ENCODE measurements at places on chromosomes 12 and 14. TPM values are rescaled to one million over a fixed set of nuclear protein-coding genes. Genes with fewer than 3 reads are reported as not detected.

ADAMTS20 gene
- polyA plus RNA-seq: not detected

LTA4H gene
- polyA plus RNA-seq: 45.9 TPM

KRT73 gene
- not detected for polyA plus RNA-seq

CIROP gene
- polyA plus RNA-seq: not detected

TAS2R13 gene
- polyA plus RNA-seq: not detected

ZNF219 gene
- 1.6 TPM for polyA plus RNA-seq

SLC25A21 gene
- polyA plus RNA-seq: not detected

MIP gene
- polyA plus RNA-seq: 0.18 TPM

STAB2 gene
- polyA plus RNA-seq: not detected

SERPINA1 gene
- polyA plus RNA-seq: 0.41 TPM

C12orf50 gene
- not detected for polyA plus RNA-seq

SYNDIG1L gene
- polyA plus RNA-seq: not detected

DNA sequence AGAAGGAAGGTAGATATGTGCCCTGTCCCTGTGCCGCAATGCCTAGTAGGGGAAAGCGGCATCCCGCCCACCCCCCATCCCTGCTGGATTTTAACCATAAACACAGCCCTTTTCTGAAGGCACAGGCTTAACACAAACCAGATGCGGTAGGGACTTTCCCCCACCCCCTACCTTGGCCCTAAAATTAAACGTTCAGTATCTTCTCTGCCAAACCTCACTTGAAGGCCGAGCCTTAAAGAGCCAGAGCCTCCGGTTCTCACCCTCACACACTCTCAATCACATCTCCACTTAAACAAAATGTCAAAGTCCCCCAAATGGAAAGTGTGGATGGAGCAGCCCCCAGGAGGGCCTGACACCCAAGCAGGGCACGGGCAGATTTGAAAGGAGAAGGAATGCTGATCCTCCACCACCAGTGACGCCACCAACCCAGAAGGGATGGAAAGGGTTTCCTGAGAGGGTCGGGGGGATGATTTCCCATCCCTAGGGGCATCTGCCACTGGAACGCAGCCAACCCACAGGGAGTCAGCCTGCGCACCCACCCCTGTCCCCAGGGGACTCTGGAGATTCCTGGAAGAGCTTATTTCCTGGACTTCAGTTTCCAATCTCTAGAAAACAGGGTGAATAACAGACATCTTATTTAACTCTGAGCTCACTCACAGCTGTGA is 26.4 kb downstream of the ACTN1 start:
- DNase-seq: no peak

DNA sequence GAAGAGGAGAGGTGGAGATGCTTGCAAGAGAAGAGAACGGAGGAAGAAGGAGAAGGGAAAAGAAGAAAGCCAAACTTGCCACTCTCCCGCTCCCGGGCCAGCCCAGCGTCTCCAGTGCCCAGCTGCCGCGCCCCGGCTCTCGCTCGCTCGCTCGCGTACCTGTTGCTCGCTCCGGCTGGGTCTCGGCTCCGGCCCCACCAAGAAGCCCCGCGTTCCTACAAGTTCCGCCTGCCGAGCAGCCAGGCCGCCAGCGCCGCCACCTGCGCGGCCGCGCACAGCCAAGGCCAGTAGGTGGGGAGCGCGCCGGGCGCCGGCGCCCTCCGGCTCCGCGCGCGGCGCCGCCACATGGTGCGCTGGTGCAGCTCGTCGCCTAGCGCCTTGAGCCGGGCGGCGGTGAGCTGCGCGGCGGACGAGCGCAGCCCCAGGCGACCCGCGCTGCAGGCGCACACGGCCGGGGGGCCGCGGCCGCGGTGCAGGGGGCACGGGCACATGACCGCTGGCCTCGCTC is 370 bp downstream of the HRK start:
- DNase-seq: no peak

DNA sequence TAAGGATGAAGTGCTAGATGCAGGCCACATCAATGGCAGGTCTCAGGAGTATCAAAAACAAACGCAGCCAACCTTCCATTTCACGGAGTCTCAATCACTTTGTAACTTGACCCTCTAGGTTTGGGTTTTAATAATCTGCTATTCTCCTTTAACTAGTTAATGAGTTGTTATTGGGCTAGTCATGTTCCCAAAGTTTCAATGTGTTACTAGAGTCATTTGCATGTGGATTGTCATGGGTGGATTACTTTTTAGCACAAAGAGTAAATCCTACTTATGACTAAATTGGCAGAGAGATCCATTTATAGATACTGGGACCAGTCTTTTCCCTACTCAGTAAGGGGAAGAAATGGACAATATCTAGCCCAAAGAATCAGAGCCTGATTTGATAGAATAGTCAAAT is 151.0 kb downstream of the BCAT1 start:
- DNase-seq: no peak

DNA sequence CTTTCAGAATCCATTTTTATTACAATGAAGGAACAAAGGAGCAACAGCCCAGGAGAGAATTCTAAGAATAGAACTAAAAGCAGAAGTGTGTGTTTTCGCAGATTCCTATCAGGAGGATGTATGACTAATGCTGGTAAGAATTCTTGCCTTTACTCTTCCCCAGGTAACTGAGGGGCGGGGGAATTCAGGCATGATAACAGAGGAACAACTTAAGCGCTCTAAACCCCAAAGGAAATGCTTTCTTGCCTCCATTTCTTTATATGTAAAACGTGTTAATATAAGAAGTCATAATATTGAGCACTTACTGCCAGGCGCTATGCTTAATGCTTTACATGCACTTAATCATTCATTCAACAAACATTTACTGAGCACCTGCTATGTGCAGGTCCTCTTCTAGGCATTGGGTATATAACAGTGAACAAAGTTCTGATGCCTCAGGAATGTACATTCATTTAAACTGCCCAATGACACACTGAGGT is 4.5 kb downstream of the HCAR1 start:
- peak; percentile 59 for DNase-seq

GRCh38 chr14:58138031-58138713 is 13.8 kb downstream of the ARMH4 start:
- no peak for DNase-seq

DNA sequence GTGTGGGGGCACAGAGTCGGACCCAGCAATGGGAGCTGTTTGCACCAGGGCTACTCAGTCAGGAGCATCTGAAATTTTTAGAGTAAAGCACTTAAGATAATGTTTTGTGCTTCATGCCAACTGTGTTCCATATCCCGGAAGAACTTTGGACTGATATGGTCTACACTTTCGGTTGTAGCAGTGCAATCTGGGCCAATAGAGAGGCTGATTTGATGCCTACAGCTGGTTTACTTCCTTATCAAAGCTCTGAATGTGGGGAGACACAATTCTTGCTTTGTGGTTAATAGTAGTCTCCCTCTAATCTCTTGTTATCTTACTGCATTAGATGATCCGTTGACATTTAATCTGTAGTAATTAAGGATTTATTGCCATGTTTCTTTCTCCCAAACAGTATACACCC is 7.8 kb upstream of the VDR start:
- no peak for DNase-seq

GRCh38 chr12:114649585-114649984 is 34.4 kb downstream of the TBX3 start:
- DNase-seq: no peak

DNA sequence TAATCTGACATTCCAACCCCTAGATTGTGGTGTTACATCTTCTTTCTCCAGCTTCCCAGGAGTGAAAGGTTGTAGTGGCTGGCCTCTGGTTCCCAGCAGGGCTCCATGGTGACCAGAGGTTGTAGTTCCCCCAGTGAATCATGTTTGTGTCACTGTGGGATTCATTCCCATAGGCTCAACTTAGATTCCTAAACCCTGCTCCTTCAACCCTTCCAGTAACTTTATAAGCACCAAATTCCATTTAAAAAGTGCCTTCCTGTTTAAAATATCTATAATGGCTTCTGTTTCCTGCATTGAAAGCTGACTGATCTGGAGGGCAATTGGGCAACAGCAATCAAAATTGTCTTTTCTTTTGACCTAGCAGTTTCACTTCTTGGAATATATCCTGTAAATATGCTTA is 40.5 kb upstream of the TBC1D15 start:
- no peak for DNase-seq

- DNase-seq: peak; percentile 23
Observed at GRCh38 chr12:67943141-67943892, 45.9 kb upstream of the IFNG-AS1 start.

GRCh38 chr12:24480766-24481449 is 468.0 kb downstream of the BCAT1 start:
- no peak for DNase-seq

DNA sequence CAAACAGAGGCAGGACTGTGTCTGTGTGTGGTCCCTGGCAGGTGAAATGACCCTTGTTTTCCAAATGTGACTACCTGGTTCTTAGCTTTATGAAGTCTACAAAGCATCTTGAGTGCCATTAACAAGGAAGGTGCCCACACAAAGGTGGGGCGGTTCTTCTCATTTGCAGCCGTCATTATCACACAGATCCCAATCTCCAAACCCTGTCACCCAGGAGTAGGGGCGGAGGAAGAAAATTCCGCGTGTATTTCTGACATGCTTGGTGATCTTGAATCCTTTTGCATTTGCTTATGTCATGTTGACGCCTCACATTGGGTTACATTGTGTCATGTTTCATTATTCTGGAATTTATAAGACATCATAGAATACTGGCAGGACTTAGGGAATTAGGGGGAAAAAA is 277.3 kb downstream of the VRK1 start:
- DNase-seq: no peak

- DNase-seq: peak; percentile 8
Observed at GRCh38 chr12:123115409-123116121, 35.3 kb downstream of the PITPNM2 start.

- DNase-seq: no peak
Observed at GRCh38 chr12:95228617-95229016, 11.0 kb downstream of the VEZT start.

GRCh38 chr14:44529026-44529425 is 21.9 kb upstream of the FSCB start:
- no peak for DNase-seq

- DNase-seq: no peak
Observed at GRCh38 chr12:102776041-102776440, 141.0 kb downstream of the PAH start.

DNA sequence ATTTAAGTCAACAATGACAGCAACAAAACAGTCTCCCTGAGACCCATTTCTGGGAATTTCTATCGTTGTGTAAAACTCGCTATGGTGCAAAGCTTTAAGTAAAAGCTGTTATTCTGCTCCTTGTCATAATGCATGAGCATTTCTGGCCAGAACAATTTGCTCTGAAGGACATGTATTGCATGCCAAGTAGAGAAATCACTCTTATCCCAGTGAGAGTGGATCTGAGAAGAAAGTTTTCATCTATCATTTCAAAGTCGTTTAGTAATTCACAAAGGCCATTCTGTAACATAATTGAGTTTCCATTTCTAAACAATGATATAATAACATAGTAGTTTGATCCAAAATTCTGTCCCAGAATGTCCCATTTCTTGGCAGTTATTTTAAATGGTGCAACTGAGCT is 86.6 kb downstream of the TBC1D30 start:
- DNase-seq: no peak

- no peak for DNase-seq
Observed at GRCh38 chr14:97116546-97116945, 319.4 kb downstream of the VRK1 start.

DNA sequence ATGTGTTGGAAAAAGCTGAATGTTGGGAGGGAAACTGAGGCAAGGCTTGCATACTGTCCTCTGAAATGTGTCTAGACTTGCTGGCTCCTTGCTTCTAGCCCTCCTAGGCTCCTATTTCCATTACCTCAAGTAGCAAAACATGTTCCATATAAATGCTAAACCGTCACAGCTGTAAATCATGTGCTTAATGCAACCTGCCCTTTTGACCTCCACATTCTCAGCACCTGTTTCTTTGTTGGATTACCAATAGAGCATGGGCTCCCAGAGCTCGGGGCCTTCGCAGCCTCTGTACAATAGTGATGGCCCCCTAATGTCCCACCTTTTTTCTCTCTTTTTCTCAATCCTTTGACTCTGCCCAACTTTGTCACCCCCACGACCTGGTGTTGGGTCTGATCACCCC is 23.3 kb downstream of the RERGL start:
- DNase-seq: no peak

DNA sequence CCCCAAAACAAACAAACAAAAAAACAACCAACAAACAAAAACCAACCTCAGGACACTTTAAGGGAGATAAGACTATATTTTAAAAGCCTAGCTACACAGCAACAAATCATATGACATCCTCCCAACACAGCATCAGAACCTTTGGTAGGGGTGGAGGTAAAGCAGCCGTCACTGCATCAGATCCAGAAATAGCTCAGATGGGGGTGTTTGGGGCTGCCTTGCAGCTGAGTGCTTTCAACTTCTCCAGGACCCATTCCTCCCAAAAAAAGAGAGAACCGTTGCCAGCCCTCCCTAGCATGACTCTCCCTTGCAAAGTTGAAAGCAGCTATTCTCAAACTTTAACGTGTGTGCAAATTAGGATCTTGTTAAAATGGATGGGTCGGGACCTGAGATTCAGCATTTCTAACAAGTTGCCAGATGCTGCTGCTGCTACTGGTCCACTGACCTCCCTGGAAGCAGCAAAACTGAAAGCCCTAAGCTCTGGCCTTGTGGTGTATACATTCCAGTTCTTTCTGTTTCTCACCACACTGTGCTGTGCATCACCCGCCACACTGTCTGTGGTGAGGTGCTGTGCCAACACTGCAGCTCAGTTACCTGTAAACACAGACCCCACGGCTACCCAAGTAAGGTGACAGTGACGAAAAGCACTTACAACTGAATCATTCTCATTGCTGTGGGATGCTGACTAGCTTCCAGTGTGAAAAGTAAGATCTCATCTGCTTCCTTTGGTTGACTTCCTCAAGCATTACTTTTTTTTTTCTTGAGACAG is 54.0 kb downstream of the SLC38A1 start:
- DNase-seq: peak; percentile 78

DNA sequence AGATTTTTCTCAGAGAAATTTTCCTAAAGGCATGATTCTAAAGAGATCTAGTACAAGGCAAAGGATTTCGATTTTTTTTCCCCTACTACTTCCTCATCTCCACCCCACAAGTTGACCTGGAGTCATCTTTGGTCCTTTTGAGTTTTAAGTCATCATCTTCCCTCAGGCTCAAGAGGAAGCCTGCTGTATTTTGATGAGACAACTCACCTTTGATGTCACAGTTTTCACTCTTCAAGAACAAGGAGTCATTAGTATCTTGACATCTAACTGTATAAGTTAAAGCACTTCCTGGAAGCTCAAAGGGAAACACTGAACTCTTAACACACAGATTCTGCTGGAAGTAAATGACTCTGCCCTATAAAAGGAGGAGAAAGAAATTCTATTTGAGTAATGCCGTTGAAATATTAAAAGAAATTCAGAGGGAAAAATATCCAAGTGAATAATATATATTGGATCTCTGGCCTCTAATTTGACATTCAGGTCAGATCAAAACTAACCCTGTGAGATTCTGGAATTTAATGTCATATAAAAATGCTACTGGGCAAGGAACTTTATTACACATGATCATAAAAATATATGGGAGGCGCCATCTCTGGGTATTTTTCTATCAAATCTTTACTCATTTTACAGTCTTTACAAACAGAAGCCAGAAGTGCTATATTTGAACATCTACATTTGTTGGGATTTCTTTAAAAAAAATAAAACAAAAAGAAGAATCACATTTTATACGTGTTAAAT is 435.0 kb downstream of the NRXN3 start:
- DNase-seq: no peak

- no peak for DNase-seq
Observed at GRCh38 chr12:23139026-23139425, 514.1 kb downstream of the ETNK1 start.
